ENCODE measurements at places on chromosomes 12 and 14. TPM values are rescaled to one million over a fixed set of nuclear protein-coding genes. Genes with fewer than 3 reads are reported as not detected.

DNA sequence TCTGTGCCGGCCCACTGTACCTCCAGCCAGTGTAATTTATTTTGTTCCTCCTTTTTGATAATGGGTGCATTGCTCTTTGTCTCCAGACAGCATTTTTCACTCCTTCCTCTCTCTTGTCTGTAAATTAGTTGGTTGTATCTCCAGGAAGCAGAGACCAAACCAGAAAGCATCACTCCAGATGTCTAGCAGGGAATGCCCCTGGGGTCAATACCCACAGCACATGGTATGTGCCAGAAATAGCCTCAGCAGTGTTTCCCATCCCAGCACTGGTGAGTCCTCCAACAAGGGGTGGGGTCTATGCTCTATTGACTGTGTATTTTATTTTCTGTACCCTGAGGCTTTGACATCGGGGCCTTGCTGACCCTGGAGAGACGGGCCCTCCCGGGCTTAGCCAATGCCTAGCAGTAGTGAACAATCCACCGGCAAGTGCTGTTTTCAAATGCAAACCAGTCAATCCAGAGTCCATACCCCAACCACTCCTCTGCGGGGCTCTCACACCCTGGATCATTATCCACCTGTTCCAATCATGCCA is 50.2 kb upstream of the FZD10 start:
- no peak for DNase-seq

GRCh38 chr14:61836184-61836583 is 74.0 kb downstream of the SNAPC1 start:
- no peak for DNase-seq

GRCh38 chr14:69073915-69074314 is 79.0 kb downstream of the DCAF5 start:
- no peak for DNase-seq

GRCh38 chr14:59918824-59919569 is 947 bp upstream of the LRRC9 start:
- DNase-seq = peak; percentile 58

- DNase-seq = peak; percentile 70
Measured at GRCh38 chr12:619346-619745, 43.9 kb downstream of the NINJ2 start.

DNA sequence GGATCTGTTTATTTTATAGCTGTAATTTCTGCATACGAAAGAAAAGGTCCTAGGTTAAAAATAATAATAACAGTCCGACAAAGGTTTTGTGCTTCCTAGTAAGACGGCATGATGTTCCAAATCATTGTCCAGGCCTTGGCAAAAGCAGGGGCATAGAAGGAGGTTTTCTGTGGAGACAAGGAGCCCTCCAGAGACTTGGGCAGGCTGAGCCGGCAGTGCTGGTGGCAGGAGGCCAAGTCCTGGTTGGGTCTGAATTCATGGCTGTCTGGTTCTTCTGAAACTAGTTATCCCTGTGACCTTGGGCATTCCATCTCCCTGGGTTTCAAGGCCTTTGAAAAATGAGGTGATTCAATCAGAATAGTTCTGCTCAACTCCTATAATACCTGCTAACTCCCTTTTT is 44.0 kb downstream of the KCNK13 start:
- DNase-seq = no peak

DNA sequence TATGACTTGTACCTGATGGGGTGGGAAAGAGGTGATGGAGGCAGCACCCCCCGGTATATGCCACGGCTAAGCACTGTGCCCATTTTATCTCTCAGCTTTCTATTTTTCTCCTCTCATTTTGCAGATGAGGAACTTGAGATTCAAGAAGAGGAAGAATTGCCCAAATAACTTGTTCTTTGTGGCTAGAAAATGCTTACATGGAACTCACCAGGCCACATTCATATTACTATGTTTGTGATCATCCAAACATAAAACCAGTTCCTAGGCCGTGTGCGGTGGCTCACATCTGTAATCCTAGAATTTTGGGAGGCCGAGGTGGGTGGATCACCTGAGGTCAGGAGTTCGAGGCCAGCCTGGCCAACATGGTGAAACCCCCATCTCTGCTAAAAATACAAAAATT is 14.5 kb upstream of the PSMD9 start:
- no peak for DNase-seq

DNA sequence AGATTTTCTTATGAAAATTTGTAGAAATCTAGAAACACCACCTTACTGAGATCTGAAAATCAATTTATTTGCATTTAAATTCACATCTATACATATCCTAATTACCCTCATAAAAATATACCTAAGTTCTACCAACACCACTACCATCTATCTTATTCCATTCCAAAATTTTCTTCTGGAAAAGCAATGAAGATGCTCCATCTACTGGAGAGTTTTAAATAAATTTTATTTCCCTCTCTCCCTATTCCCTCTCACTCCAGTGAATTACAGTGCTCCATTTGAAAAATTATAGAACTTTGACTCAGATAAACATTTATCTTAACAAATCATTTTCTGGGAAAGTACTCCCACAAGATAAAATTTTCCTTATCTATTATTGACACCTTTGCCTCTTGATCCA is 2.3 kb upstream of the C14orf39 start:
- DNase-seq = no peak

GRCh38 chr12:124413401-124413800 is 118.5 kb downstream of the RFLNA start:
- DNase-seq = no peak

- peak; percentile 94 for DNase-seq
Measured at GRCh38 chr14:23056956-23057756, at the start of gene CDH24. Gene CDH24 (minus strand): TSS chr14:23057520. CDS start chr14:23055733, 1,787 bp downstream.

DNA sequence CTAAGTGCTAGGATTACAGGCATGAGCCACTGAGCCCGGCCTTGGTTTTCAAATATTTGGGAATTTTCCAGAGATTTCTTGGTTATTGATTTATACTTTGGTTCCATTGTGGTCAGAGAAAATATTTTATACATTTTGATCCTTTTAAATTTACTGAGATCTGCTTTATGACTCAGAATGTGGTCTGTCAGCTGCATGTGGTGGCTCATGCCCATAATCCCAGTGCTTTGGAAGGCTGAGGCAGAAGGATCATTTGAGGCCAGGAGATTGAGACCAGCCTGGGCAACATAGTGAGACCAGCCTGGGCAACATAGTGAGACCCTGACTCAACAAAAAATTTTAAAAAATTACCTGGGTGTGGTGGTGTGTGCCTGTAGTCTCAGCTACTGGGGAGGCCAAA is 49.8 kb downstream of the ADCK1 start:
- DNase-seq = no peak

GRCh38 chr12:51910691-51911090 is 3.4 kb downstream of the ACVRL1 start:
- DNase-seq = no peak

DNA sequence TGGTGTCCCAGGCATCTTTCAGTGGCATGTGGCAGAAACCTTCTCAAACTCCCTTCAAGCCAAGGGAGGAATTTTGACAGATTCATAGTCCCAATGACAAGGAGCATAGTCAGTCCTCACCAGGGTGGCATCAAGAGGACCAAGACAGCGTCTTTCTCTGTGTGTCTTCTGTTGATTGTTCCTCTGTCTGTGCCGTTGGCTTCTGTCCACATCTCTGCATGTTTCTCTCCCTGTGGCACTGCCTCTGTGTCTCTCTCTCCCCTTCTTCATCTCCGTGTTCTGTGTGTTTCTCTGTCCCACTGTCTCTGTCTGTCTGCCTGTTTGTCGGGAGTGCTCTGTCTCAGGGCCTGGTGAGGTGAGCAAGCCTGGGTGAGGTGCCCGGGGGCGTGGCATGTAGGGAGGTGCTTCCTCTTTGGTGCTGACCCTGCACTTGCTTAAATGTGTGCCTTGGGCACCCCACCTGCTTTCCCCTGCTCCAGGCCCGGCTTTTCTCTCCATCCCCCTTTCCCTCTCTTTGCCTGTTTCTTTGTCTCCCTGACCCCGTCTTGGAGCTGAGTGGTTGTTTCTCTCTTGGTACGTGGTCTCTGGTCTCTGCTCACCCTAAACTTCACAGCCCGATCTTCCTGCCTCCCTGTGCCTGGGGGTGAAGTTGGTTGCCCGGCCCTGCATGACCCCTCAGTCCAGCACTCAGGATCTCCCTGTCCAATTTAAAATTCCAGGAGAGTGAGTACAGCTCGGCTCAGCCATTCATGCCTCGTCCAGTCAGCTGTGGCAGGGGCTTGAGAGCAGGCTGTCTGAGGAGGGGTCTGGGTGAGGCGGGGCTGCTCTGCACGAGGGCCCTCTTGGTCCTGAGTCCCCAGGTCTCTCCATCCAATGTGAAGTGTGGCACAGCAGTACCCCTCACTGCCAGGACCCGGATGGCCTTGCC is 28.5 kb downstream of the JDP2 start:
- no peak for DNase-seq

DNA sequence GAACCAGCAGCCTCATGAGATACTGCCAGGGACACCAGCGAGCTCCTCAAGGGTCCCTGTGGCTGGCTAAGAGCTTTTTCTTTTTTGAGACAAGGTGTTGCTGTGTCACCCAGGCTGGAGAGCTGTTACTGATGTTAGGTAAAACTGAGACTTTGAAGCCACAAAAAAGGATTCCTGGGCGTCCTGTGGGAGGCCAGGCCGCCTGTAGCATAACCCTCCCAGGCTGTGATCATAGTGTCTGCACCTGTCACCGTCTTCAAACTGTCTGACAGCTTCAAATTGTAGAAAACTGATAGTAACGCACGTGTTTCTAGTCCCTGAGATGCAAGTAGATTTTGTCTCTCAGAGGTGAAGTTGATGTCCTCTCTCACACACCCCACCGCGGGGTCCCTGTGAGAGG is 4.1 kb downstream of the ZFYVE21 start:
- DNase-seq = no peak

DNA sequence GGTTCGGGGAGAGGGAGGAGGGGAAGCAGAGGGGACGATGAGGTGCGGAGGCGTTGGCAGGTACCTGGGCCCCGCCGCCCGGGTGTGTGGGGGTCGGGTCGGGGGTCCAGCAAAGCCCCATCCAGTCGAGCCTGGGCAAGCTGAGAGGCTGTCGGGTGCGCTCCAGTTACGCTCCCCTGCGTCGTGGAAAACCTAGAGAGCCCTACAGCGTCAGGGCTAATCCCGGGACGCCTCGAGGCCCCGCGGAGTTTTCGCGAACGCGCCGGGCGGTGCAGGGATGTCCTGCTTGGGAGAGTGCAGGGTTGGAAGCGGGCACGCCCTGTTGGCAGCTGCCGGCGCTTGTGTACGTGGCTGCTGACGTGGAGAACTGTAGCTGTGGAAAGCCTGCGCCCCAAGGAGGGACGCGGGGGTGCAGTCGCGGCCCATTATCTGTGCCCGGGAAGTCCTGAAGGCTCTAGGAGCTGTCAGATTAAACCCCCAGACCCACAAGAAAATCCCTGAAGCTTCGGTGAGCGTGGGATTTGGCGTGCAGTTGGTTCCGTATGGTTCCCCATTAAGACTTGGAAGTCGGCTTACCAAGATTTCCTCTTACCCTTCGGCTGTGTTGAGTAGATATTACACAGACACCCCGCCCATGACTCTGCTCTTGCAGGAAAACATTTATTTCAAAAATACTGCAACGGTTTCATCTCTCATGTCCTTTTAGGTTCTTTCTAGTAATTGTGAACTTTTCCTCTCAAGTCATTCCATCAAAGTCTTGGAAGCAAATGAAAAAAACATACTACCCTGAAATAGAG is 11.3 kb upstream of the SLC38A2 start:
- DNase-seq = peak; percentile 94

DNA sequence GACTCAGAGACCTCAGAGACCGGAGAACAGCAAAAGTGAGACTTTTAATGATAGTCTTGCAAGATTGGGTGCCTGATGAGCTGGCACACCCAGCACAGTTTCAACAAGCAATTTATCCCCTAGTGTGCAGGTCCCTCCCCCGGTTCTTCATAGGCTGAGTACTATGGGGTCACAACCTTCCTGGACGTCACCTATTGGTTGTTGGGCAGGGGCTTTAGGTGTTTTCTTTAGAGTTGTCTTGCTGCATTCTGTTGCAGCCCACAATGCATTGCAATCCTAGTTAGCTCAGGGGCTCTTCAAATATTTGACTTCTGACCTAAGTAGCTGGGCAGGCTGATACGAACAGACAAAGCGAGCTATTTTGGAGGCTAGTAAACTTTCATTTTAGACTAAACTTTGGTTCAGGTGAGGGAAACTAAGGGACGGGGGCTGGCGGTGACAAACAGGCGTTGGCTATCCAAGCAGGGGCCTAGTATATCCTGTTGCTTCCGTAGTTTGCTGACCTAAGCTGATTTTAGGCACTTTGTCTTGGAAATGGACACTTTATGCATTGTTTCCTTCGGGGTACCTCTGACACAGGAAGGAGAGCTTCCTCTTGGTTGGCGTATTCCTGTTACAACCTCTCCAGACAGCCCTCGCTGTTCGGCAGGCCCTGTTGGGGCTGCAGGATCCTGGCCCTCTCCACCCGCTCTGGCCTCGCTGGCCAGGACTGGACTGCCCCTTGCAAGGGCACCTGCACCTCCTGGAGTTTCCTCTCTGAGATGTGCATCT is 14.1 kb downstream of the SIVA1 start:
- no peak for DNase-seq

DNA sequence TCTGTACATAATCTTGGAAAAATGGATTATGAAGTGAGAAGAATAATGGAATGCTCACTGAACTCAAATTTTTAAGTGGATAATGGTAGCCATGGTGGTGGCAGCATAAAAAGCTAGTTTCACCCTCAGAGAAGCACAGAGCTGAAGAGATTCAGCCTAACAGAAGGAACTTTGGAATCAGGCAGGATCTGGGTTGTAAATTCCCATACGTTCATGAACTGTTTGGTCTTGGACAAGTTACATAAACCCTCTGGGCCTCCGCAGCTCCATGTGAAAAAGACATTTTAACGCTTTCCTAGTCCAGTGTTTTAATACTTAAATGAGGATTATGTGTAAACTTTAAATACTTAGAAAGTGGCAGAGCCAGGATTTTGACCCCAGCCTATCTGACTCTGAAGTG is 26.6 kb downstream of the JKAMP start:
- no peak for DNase-seq

GRCh38 chr14:91080071-91080470 is 19.6 kb upstream of the RPS6KA5 start:
- DNase-seq = no peak

DNA sequence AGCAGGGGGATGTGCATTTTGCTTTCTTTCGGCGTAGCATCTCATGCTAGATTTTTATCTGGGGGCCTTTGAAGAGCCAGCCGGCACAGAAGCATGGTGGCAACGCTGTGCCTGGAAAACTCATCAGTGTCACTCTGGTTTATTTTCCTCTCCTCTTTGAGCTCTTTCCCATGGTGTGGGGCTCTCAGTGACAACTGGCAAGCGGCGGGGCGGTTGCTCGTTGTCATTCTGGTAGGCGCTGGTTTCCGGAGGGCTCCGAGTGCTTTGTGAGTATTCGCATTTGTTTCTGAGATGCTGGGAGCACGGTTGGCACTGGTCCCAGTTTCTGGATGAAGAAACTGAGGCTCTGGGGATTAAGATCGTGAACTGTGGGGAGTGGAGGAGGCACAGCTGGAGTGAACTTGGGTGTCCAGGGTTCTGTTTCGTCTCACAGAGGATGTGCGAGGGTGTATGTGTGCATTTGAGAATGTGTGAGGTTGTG is 23.3 kb downstream of the TPCN1 start:
- DNase-seq = no peak

Gene KCTD10
- total RNA-seq = 47.5 TPM

Gene CLEC2B
- total RNA-seq = 13.0 TPM

Gene ZNF891
- 2.4 TPM for total RNA-seq

Gene HPD
- not detected for total RNA-seq

Gene LYZ
- not detected for total RNA-seq

Gene FAIM2
- 0.54 TPM for total RNA-seq

Gene EGLN3
- total RNA-seq = 17.4 TPM

Gene EIF2S3B
- 0.62 TPM for total RNA-seq

Gene TAS2R10
- 0.26 TPM for total RNA-seq

Gene SCN8A
- 0.38 TPM for total RNA-seq

Gene ESPL1
- 76.7 TPM for total RNA-seq
